ENCODE measurements at places on chromosomes 5 and 9. TPM values are rescaled to one million over a fixed set of nuclear protein-coding genes. Genes with fewer than 3 reads are reported as not detected.

Gene STPG3
- total RNA-seq = not detected

GRCh38 chr9:4106081-4106759 is 193.6 kb downstream of the GLIS3 start:
- peak; percentile 84 for DNase-seq

Gene SMAD5
- total RNA-seq = 14.5 TPM

Gene ERAP2
- 31.6 TPM for total RNA-seq

- no peak for DNase-seq
Measured at GRCh38 chr5:13740471-13740870, 204.0 kb downstream of the DNAH5 start.

Gene PRR16
- not detected for total RNA-seq

- no peak for DNase-seq
Measured at GRCh38 chr5:41788941-41789368, 81.3 kb downstream of the OXCT1 start.

DNA sequence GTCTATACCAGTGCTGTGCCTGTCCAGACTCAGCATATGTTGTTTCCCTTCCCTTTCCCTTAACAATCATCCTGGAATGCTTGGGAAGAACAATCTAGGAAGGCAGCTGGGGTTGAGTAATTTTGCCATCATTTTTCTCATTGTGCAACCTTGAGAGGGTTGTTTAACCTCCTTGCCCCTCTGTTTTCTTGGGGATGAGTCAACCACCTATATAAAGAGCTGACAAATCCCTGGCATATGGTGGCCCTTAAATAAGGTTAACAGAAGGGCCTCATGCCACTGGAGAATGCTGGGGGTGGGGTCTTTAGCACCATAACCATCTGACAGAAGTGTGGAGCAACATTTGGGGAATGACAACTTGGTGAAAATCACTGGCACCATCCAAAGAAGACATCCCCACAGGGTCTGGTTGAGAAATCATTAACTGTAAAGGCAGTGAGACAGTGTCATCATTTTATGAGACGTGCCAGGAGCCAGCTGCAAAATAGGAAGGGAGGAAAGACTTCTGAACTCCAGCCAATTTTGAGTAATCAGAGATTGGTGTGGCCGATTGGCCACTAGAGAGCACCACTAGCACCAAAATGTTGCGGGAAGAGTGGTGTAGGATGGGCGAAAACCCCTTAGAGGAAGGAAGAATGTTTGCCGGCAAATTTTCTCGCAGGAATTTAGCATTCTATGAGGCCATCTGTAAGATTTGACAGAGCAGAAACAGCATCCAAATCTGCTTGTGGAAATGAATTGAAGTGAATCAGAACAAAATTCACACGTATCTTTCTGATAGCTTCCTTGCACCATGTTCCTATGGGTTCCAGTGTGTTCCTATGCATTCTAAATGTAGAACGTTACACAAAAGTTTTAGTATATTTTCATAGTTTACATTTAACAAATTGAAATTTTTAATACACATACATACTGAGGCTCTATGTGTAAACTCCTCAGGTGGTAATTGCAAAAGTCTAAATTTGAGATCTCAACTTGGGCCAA is 113.8 kb downstream of the MSX2 start:
- no peak for DNase-seq

DNA sequence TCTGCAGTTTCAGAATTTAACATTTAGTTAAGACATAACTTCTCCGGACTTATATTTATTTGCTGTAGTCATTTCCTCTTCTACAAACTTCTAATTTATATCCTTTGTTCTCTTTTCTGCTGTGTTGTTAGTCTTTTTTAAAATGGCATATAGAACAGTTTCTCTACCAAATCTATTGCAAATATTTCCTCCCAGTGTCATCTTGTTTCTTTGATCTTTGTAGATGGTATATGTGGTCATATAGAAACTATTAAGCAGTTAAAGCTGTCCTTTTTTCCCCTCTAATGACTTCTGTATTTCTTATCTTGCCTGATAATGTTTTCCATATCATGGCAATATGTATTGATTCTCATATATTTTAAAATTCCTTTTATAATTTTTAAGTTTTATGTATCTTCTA is 264.5 kb downstream of the MCTP1 start:
- DNase-seq = no peak

DNA sequence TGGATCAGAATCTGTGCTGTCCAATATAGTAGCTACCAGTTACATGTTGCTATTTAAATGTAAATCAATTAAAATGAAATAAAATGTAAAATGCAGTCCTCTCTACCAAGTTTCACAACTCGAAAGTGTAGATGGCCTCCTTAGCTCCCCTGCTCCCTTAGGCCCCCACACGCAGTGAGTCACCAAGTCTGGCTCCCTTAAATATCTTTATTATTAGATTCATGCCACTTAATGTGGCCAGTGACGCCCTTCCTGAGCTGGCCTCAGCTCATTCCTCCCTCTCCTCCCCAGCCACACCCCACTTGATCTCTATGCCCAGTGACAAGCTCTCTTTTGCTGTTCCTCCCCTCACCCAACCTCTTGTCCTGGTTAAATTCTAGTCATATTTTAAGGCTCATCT is 88.4 kb upstream of the DNAH5 start:
- DNase-seq = no peak

Gene NREP
- total RNA-seq = 3.5 TPM

DNA sequence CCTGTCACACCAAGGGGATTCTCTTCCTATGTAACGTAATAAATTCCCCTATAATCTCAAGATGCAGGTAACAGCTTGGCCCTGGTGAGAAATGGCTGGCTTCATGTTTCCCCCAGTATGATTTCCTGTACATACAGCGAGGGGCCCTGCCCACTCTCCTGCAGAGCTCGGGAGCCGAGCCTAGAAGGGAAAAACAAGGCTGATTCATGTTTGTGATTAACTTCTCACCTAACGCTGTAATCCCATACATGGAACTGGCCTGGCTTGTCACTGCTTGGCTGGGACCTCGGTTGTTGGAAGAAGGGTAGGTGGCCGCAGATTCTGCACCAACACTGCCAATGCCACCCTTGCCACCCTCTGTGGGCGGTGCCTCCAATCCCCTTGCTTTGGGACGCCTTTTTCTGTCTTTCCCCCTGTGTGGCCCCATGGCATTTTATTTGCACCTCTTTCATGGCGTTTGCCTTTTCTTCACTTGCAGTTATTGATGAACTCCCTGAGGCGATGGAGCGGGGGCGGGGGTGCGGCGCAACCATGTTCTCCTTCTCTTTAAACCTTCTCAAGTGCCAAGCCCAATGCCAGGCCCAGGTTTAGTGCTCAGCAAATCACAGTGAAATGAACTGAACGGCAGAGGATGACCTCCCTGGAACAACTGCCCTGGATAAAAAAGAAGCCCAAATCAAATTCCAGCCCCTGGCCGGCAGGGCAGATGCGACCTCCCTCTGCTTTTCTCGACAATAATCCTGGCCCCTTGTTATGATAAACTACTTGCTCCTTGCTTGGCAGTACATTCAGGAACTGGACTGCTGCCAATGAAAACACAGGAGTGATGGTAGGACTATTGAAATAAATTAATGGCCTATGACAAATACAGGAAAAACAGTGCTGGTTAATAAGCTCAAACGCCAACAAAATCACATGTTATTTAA is 108.1 kb downstream of the TMEM174 start:
- peak; percentile 71 for DNase-seq

Gene BAG1
- 78.4 TPM for total RNA-seq

GRCh38 chr5:132334812-132335211 is 34.7 kb upstream of the SLC22A5 start:
- DNase-seq = peak; percentile 47

Gene STXBP1
- total RNA-seq = 6.3 TPM

- DNase-seq = no peak
Measured at GRCh38 chr9:22514871-22515270, 68.2 kb downstream of the DMRTA1 start.

Gene GABRA1
- not detected for total RNA-seq

Gene SLC4A9
- 0.08 TPM for total RNA-seq

DNA sequence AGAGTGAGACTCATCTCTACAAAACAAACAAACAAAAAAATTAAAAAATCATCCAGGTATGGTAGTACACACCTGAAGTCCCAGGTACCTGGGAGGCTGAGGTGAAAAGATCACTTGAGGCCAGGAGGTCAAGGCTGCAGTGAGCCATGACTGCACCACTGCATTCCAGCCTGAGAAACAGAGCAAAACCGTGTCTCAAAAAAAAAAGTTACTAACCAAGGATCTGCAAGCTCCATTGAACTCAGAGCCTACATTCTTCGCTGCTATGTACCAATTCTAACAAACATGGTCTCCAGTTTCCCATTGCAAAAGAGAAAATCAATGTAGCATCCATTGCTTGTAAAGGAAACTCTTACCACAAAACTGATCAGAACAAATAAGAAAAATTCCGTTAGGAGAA is 33.5 kb downstream of the MTMR12 start:
- DNase-seq = no peak

DNA sequence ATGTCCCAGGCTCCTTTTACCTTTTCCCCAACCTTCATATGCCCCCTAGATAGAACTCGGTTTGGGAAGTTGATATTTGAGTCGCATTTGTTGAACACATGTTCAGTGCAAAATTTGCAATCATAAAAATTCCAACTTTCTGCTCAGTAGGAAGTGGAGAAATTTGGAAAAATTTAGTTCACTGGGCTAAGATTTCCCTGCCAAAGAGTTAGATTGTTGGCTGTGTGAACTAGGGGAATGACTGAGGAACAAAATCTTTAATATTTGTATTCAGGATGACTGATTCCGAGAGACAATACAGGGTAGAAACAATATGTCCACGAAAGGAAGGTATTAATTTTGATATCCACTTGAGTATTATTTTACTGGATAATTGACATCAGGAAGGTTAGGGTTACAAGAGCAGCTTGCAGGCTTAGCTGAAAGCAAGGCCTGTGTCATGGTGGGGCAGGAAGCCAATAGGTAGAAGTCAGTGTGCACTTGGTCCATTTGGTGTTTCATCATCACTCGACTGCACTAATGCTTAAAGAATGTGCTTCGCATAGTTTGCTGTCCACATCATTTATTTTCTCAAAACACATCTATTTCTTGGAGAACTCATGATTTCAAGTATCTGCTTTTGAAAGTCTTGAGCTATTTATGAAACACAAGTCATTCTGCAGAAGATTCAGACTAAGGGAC is 59.4 kb upstream of the GNA14 start:
- no peak for DNase-seq

DNA sequence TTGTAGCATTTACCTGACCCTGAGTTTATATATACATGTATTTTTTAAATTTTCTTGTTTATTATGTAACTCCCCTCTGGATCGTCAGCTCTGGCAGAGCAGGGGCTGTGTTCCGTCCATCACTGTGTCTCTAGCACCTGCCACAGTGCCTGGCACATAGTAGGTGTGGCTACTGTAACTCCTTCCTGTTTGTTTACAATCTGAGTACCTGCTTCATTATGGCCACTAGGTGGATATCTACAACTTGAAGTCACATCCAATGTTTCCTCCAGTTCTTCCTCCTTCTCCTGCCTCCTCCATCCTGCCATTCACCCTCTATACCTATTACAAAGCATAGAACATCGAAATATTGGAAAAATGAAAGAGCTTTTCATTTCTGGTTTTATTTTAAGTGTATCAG is 14.2 kb upstream of the PPP1R2B start:
- DNase-seq = peak; percentile 19

- no peak for DNase-seq
Measured at GRCh38 chr5:67619235-67619634, 422.6 kb upstream of the CD180 start.

DNA sequence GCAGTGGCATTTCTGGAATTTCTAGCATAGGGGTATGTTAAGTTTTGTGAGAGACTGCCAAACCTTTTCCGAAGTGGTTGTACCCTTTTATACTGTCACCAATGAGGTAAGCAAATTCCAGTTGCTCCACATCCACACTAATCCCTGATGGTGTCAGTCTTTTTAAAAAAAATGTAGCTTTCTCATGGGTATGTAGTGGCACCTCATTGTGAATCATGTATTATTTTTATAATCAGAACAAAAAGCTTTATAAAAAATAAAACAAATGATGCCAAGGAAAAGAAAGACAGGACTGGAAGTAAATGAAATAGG is 93.4 kb upstream of the CLINT1 start:
- DNase-seq = no peak

DNA sequence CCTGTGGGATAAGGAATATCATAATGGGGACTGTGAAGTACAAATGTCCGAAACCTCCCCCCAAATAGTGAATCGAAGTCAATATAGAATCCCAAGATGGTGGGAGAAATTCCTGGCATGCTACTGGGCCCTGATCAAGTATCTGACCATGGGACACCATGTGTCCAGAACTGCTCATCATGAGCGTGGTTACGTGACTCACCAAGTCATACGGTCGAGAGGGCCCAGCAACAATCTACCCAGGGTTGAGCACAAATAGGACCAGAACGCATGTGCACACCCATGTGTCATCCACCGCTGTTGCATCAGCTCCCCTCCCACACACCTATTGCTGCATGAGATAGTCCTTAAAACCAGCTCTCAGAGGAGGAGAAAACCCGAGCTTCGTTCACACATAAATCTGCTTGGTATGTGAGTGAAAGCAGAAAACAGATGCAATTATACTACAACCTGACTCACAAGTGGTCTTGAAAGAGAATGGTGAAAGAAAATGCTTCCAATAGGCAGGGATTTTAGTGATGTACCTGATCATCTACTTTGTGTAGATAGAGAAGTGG is 353.2 kb downstream of the CWC27 start:
- DNase-seq = no peak

GRCh38 chr5:137462816-137463520 is 36.2 kb downstream of the SPOCK1 start:
- no peak for DNase-seq

DNA sequence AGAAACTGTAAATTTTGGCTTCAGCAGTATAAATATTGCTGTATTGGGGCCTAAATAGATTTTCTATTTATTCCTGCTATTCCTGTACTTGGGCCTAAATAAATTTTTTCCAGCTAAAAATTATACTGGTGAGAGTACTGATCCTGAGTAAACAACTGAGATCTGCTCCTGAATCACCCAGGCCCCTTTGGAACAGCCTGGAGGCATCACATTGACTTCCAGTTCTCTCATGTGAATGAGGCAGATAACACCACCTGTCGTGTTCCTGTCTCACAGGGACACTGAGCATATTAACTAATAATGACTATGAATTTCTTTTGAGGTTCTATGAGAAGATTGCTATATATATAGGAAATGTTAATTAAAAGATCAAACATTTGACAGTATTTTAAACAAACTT is 119.5 kb upstream of the PLCXD3 start:
- DNase-seq = no peak

Data from HT-29 (cell line).